RPMI7951 (cell line): ENCODE measurements at places on chromosomes 11 and 22. TPM values are rescaled to one million over a fixed set of nuclear protein-coding genes. Genes with fewer than 3 reads are reported as not detected.

FOLR2 gene
- total RNA-seq = not detected in 2 replicates

DNA sequence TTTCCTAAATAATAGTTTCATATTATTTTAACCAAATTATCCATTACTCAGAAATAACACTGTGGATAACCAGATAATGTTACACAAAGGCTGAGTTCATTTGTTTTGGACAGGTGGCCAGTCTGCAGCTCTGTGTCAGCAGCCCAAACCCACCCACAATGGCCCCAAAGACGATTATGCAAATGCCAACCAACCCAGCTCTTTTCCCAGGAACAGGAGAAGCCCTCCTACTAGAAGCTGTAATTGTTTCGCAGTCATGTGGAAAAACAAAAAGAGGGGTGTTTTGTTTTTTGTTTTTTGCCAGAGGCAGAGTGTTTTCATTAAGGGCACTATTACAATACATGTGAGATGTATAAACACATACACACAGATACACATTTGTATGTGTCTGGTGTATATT is 102.1 kb downstream of the FCHSD2 start:
- no peak for DNase-seq

- no peak for DNase-seq
Measured at GRCh38 chr11:111260811-111261210, 15.3 kb downstream of the POU2AF2 start.

GRCh38 chr11:33719587-33719986 is 16.6 kb downstream of the CD59 start:
- DNase-seq = no peak

DNA sequence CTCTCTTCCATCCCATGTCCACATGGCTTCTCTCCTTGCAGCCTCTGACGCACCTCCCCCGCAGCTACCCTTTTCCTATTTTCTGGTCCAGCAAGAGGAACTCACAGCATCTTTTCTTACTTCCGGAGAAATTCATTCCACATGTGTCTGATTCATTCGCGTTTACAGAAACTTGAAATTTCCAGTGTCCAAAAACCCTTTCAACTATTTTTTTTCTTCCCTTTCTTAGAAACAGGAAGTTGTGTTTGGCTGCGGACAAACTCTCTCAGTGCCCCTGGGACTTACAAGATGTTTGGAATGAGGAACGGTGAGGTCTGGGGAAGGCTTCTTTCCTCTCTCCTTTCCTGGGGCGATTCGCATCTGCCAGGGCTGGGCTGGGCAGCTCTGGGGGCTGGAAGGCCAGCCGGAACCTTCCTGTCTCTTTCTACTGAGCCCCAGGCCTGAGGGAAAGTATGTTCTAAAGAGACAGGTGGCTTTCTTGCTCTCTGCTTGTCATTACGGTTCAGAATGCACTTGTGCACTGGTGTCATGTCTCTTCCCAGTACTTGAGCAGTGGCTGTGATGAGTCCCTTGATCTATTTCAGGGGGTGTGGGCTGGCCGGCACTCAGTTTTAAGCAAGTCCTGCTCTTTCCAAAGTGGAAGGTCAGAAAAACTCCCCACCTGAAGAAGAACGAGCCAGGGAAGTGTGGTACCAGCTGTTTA is 27.5 kb downstream of the ADAMTS8 start:
- DNase-seq = peak; percentile 70

- DNase-seq = peak; percentile 17
Measured at GRCh38 chr11:122578171-122578825, 77.2 kb upstream of the UBASH3B start.

DNA sequence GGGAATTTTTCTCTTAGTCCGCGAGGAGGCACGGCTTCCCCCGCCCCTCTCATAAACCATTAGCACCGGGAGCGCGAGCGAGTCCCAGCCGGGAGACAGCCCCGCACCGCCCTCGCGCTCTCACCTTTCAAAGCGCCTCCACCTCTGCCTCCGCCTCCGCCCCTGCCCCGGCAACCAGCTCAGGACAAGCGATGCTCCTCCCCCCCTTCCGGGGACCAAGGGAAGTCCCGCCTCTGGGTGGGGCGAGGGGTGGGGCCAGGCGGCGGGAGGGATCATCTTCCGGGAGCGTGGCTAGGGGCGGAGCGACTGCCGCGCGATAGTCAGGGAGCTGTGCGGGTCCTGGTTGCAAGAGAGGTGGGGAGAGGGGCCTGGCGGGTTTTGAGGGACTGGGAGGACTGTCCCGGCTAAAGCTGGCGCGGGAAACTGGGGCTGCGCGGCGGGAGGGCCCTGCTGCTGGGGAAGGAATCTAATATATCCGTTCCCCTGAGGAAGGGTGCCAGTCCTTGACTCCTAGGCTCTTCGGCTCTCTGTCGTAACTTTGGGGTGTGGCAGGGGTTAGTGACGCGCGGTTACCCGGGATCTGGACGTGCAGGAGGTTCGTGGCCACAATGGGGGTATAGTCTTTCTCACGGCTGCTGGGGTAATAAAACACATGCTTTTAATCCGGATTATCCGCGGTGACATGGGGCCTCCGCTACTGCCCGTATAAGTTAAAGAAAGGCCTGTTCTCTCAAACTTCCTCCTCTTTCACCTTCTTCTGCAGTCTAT is at the start of the genes CCDC82 and JRKL:
CCDC82 (minus strand) TSS at position 193 of the 768 bp plus-strand sequence. CDS start 5,165 bp downstream, outside the sequence.
JRKL (plus strand) TSS at position 294 of the 768 bp plus-strand sequence. CDS start 637 bp downstream, outside the sequence.
- DNase-seq = peak; percentile 94

- DNase-seq = no peak
Measured at GRCh38 chr22:20673295-20674195, 100.4 kb upstream of the SERPIND1 start.

- DNase-seq = no peak
Measured at GRCh38 chr11:67406420-67406968, 2.6 kb downstream of the TBC1D10C start.

DNA sequence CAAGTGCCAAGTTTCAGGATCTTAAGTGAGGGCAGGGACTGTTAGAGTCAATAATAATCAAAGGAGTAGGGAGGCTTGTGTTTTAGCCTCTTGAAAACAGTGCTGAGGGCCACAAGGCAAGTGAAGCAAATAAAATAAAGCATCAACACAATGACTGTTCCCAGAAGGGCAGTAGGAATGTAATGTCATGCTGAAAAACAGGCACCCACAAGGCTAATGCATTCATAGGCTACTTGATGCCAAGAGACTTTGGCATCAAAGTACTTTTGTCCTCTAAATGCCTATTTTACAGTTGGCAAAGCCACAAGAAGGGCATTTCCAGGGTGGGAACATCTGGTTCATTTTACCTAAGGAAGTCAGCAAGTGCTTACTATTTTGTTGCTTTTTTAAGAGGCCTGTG is 22.9 kb downstream of the RAB39A start:
- no peak for DNase-seq

- DNase-seq = peak; percentile 26
Measured at GRCh38 chr11:2975594-2975993, 16.5 kb downstream of the NAP1L4 start.

DNA sequence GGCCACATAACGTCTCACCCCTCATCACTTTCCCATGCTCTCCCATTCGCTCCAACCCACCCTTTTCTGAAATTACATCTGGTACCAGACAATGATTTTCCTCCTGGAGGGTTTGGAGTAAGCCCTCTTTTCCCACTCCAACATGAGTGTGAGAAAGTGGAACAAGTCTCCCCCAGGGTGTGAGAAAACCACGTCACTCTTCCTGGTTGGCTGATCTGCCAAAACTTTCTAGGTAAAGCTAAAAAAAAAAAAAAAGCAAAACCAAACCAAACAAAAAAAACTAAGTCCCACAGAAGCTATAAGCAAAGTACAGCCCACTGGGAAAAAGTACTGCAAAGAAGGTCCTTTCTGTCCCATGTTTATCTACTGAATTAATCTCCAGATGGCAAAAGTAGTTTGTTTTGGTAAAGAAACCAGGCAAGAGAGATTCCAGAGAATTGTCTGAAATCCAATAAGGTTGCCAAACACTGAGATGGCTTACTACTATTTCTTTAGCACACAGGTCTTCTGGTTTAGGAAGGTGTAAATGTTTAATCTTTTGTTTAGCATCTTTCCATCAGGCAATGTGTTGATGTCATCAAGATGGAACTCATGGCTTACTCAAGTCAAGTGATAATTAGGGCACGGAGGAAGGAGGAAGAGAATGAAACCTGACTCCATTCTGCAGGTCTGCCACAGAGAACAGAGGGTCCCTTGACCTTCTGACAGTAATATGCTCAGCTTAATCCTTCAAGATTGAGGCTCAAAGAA is 395.6 kb downstream of the LARGE1 start:
- no peak for DNase-seq

SEC14L2 gene
- total RNA-seq = 9.7 and 15.3 TPM in 2 replicates

- DNase-seq = no peak
Measured at GRCh38 chr11:1075341-1075911, 752 bp downstream of the MUC2 start.

GRCh38 chr22:42716221-42716620 is 4.4 kb downstream of the A4GALT start:
- DNase-seq = peak; percentile 31

PTPN5 gene
- not detected in 2 replicates for total RNA-seq

ZBTB44 gene
- total RNA-seq = 18.4 and 19.6 TPM in 2 replicates

DNA sequence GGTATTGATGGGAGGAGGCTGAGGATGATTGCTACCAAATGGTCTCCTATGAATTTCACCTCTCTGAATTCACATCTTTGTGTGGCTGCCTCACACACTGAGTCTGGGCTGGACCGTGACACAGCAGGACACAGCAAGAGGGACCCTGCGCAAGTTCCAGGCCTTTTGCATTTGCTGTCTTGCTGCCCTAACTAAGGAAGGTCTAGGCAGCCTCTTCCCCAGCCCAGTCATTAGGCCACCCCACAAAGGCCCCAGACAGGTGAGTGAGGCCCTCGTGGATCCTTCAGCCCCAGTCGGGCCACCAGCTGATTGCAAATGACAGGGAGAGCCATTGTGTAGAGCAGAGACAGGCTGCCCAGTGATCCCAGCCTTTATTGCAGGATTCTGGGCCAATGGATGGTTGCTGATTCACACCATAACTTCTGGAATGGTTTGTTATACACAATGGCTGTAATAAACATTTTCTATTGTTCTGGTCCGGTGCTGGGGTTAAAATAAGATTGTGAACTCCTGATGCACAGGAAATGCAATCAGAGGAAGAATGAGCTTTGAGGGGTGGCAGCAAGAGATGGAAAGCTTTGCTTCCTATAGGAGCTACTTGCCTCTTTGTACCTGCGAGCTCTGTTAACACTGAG is 28.5 kb upstream of the CSNK2A3 start:
- no peak for DNase-seq

LUZP2 gene
- total RNA-seq = under 0.01 TPM in 1 of 2 replicates, not detected in the other

- no peak for DNase-seq
Measured at GRCh38 chr11:73394416-73395296, 18.5 kb downstream of the RELT start.

VWCE gene
- total RNA-seq = under 0.01 TPM in 1 of 2 replicates, not detected in the other

GRCh38 chr22:37054056-37054395 is 2.5 kb downstream of the KCTD17 start:
- no peak for DNase-seq

DNA sequence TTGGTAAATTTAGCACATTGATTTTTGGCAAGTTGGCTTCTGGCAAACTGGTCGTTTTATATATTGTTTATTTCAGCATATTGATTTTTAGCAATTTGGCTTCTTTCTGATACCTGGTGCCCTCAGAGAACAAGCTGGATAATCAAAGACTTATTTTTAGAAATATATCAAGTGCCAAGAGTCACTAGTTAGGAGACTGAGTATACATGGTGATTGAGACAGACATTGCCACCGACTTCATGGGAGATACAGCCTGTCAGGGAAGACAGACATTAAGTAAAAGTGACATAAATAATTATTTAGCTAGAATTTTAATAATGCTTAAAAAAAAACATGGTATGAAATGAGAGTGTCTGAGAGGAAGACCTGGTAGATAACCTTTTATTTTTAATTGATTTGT is 242.3 kb upstream of the MTNR1B start:
- DNase-seq = no peak

DNA sequence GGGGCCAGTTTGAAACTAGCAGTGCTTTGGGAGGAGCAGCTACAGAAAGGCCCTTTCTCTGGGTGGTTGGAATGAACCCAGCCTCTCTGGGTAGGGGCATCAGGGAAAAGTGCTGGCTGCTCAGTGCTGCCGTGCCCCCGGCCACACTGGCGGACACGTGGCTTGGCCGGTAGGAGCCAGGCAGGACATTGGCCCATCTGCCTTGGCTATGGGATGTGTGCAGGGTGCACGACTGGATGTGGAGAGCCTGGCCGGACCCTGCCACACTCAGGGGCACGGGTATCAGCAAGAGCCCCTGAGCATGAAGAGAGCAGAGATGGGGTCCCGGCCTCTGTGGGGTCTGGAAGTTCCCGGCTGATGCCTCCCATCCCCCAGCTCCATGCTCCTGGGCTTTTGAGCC is 46.6 kb downstream of the TPCN2 start:
- no peak for DNase-seq

CBX7 gene
- total RNA-seq = 1.4 and 1.6 TPM in 2 replicates

DNA sequence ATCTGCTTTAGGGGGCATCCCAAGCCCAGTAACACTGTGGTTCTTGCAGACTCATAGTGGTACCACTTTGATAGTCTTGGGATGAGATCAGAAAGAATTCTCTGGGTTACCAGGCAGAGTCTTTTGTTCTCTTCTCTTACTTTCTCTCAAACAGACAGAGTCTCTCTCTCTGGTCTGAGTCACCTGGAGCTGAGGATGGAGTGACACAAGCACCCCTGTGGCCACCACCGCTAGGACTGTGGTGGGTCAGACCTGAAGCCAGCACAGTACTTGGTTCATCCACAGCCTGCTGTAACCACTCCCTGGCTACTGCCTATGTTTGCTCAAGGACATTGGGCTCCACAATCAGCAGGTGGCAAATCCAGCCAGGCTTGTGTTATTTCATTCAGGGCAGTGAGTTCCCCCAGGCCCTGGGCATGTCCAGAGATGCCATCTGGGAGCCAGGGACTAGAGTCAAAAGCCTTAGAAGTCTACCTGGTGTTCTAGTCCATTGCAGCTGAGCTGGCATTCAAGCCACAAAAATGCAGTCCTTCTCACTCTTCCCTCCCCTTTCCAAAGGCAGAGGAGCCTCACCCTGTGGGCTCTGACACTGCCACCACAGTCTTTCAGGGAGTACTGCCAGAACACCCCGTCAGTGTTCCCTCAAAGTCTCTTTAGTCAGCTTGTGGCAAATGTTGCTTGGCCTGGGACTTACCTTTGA is 29.9 kb downstream of the ENDOD1 start:
- DNase-seq = peak; percentile 37

GRCh38 chr22:36351921-36352802 is 35.6 kb downstream of the MYH9 start:
- DNase-seq = no peak

GRCh38 chr11:3944198-3944597 is 88.7 kb downstream of the STIM1 start:
- DNase-seq = peak; percentile 66

DNA sequence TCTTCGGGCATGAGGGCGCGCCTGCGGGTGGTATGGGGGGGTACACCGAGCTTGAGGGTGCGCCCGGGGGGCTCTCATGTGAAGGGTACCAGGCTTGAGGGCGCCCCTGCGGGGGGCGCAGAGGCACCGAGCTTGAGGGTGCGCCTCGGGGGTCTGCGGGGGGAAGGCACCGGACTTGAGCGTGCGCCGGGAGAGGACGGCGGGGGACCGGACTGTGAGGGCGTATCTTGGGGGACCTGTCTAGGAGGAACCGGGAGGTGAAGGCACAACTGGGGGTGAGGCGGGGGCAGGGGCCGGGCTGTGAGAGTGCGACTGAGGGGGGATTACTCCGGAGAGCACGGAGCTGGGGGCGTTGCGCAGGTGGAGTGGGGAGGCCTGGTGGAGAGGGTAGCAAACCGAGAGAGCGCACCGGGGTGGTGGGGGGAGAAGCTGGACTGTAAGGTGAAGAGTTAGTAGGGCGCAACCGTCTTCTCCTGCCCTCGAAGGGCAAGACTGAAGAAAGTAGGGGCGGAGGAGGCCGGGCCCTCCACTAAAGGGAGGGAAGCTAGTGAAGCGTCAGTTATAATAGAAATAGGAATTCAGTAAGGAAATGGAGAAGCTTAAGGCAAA is 1.1 kb upstream of the DDX6 start:
- DNase-seq = peak; percentile 13

NAT10 gene
- total RNA-seq = 19.2 and 20.7 TPM in 2 replicates

CEP126 gene
- total RNA-seq = 0.78 and 2.6 TPM in 2 replicates

INPPL1 gene
- total RNA-seq = 25.7 and 29.4 TPM in 2 replicates
